NCI-H82 (cell line): ENCODE measurements at places on chromosomes 5 and 9.
A peak's percentile ranks its signal among the peaks of the same experiment; 100 is the strongest.

DNA sequence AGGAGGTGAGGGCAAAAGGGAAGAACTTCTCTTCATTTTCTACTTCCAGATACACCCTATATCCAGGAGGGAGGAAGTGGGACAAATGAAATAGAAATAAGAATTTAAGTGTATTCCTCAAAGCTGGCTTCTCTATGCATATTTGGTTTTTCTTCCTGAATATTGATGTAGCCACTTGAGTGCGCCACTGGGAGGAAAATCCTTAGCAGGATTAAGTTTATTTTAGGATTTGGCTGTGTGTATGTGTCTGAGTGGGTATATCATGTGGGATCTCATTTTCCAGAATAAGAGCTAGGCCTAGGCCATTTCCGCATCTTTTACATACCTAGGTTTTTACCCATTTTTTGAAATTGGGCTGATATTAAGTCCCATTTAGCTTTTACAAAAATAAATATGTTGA is 42.5 kb downstream of the MAP1B start:
- DNase-seq, result no peak

DNA sequence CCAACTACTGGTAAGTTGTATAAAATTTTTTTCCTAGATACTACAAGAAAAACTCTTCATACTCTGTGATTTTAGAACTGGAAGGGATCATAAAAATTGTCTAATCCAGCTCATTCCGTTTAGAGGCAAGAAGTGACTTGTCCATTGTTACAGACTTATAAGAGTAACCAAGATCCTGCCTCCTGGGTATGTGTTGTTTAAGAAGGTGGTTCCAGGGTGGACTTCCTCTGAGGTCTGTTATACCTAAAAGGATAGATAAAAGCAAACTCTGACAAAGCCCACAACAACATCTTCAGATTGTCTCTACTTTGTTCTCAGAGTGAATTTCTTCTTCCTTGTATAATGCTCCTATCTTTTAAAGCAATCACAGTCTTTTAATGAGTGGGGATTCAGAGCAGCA is 24.2 kb downstream of the TGFBR1 start:
- DNase-seq, result no peak

DNA sequence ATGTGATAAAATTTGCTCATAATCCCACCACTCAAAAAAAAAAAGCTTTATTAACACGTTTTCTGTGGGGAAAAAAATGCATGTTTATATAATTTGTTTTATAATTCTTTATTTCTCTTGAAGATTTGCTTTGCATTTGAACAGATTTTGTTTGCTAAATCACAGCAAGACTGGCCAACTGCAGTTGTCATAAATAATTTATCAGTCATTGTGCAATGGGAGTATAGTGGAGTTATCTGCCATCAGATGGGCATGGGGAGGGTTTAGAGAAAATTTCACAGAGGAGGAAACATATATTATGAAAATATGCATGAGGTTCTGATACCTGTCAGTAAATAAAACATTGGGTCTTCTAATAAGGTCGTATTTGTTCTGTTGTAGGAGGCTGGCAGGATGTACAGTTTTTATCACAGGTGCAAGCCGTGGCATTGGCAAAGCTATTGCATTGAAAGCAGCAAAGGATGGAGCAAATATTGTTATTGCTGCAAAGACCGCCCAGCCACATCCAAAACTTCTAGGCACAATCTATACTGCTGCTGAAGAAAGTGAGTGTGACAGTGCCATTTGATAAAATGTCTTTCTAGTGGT is 23.8 kb downstream of the HSDL2 start:
- DNase-seq, result no peak

- peak; percentile 84 for DNase-seq
These were observed 86.0 kb upstream of the TBC1D2 start for GRCh38 chr9:98341157-98342097.

DNA sequence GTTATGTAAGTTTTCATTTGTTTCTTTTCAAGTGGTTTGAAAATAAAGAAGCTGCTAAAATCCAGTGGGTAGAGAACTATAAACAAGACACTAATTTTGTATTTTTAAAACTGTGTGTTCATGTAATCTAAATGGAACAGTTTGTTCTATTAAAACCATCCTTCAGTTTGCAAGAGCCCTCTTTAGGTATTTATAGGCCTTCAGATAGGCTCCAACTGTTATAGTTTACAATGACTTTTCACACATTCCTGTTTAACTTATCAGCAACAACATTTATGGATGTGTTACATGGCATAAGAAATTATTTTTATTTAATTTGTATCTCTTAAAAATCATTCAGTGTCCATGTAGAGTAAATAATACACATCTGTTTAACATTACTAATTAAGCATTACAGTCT is 126.7 kb upstream of the SLCO6A1 start:
- DNase-seq, result no peak

DNA sequence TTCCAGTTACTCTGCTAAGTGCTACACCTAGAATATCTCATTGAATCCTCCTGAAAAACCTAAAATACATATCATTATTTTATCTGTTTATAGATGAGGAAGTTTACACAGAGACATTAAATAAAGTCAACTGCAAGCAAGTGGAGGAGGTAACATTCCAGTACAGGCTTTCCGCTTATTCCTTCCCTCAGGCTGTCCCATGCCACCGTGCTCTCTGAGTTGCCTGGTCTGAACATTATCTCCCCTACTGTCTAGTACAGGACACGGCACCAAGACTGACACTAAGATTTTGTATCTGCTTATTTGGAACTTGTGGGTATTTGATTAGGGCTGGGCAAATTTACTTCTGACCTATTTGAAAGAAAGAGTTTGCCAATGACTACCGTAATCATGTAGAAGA is 172.4 kb upstream of the STK32A start:
- DNase-seq, result no peak

DNA sequence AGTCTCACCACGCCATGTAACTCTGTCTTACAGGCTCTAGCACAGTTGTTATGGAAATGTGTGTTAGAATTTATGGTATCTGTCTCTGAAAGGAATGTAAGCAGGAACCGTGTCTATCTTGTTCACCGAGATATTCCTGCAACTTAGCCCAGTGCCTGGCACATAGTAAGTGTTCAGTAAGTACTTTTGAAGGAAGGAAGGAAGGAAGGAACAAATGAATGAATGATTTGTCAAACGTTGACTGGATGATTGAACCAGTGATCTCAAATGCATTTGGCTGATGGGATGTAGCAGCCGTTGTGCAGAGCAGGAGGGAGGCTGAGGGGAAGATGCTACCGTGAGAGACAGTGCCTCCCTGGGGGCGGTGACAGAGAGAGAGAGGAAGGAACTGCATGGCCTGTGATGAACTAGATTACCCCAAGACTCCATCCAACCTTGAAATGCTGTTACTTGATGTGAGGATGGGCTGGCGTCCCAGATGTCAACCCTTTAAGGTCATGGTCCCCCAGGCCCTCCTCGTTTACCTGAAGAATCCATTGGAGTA is 47.5 kb upstream of the PPARGC1B start:
- no peak for DNase-seq

DNA sequence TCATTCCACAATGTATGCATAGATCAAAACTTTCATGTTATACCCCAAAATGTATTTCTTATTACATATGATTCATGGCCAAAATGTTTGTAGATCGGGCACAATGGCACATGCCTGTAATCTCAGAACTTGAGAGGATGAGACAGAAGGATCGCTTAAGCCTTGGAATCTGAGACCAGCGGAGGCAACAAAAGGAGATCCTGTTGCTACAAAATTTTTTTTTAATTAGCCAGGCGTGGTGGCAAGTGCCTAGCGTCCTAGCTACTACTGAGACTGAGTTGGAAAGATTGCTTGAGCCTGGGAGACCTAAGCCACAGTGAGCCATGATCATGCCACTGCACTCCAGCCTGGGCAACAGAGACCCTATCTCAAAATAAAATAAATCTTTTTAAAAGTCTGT is 89.9 kb downstream of the MAPKAP1 start:
- peak; percentile 85 for DNase-seq

DNA sequence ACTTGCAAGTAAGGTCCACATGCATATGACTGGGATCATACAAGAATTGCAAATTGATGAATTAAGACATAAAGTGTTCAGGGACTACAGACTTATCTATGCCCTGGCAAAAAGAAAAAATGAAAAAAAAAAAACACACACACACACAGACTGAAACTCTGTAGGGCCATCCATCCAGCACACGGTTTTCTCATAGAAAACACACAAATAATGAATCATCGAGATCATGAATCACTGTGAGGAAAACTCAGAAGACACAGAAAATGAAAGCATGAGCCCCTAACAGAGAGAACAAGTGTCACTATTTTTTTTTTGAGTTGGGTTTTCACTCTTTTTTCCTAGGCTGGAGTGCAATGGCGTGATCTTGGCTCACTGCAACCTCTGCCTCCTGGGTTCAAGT is 185.2 kb downstream of the IRX2 start:
- no peak for DNase-seq

DNA sequence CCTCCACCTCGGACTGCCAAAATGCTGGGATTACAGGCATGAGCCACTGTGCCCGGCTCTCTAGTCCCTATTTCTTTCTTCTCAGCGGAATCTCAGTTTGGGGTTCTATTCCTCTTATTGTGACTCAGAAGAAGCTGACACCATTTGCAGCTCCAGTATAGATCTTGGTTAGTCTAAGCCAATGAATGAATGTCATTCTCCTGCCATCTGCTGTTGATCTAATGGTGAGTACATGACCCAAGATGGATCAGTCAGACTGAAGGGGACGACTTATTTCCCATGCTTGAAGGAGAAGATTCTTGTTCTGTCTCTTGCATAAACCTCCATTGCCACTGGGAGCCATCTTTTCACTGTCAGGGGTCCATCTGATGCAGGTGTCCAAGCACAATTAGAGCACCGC is 76.0 kb upstream of the KLF9 start:
- peak; percentile 32 for DNase-seq

DNA sequence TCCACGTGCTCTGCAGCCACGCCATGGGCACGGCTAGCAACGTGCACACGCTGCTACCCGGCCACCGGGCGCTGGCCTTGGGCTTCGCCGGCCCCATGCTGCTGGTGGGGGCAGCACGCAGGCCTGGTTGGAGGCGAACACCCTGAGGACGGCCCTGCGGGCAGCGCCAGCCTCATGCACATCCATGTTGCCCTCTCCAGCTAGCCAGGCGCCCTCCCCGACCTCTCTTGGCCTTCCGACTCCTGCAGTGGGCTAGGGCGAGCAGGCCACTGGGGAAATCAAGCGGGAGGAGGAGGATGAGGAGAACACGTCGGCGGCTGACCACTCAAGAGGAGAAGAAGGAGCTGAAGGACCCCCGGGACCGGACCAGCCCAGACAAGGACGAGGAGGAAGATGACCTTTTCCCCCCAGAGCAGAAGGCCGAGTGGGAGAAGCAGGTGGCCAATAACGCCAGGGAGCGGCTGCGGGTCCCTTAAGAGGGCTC is 73.3 kb downstream of the INSL6 start:
- DNase-seq, result no peak

GRCh38 chr5:57831932-57832331 is 349.3 kb upstream of the ACTBL2 start:
- no peak for DNase-seq

DNA sequence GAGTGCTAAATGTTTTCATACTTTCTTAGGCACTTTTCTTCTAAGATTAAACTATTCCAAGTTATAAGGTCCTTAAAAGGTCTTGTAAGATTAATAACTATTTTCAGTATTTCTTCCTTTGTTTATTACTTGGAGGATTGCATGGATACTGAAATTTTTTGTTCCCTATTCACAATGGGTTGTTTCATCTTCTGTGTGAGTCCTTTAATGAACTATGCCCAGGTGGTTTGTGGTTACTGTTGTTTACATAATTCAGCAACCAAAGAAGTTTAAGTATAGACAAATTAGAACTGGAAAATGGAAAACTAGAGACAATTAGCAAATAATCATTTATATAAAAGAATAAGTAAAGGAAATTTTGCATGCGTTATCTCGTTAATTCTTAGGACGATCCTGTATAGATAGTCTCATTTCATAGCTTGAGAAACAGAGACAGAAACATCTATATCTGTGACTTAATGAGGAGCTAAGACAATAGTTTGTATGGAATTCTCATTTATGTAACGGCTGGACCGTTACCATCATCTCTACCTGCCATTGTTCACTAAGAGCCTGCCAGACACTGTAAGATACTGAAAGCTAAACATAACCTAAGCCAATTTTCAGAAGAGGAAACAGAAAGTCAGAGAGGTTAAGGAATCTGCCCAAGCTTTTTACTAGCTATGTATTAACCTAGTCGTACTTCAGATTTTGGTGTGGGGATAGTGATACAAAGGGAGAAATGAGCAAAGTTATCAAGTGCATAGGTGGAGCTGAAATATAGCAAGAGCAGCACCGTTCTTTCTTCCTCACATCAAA is 148.2 kb downstream of the PAM start:
- DNase-seq, result no peak

DNA sequence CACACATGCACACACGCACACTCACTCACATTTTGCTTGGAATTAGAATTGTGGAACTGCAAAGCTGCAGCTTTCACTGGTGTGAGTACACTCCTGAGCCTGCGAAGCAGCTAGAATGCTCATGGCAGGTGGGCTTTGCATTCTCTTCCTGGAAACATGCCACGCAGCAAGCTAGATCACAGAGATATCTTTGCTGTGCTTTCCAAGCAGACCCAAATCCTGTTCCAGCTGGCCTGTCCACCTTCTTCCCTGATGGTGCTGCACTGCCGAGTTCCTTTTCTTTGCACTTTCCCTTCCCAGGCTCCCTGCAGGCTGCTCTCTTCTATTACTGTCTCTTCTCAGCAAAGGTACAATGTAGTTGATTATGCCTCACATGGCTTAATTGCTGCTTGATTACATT is 92.7 kb upstream of the CKMT2 start:
- DNase-seq, result no peak

- DNase-seq, result no peak
These were observed 197.9 kb downstream of the SH3GL2 start for GRCh38 chr9:17776735-17777134.

- DNase-seq, result no peak
These were observed 186.9 kb upstream of the GNA14 start for GRCh38 chr9:77834898-77835488.

- DNase-seq, result no peak
These were observed 202.7 kb downstream of the SEMA6A start for GRCh38 chr5:116371935-116372334.

GRCh38 chr5:133265720-133266526 is 214.1 kb downstream of the HSPA4 start:
- peak; percentile 10 for DNase-seq

DNA sequence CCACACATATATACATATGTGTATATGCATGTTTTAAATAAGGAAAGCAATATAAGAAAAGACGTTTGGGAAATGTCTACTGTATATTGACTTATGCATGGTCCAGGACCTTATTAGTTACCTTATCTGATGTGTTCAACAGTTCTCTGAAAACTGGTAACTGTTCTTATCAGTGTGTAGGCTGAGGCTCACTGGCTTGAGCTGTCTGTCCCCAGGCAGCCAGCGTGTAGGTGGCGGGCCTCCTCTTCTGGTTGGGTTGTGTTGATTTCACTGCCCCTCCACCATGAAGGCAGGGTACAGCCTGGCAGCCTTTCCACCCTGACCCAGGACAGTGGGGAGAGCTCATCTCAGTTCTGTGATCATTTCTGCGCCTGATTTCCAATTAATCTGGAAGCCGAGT is 38.7 kb upstream of the SEMA4D start:
- DNase-seq, result no peak

GRCh38 chr5:54820346-54821134 is 164.9 kb downstream of the ESM1 start:
- DNase-seq, result no peak
